ENCODE measurements at places on chromosomes 4 and X. TPM values are rescaled to one million over a fixed set of nuclear protein-coding genes. Genes with fewer than 3 reads are reported as not detected.

The PNMA6F gene
- 0.20 TPM for polyA plus RNA-seq

The GNRHR gene
- 0.54 TPM for polyA plus RNA-seq

The LPAR4 gene
- 17.6 TPM for polyA plus RNA-seq

The GAGE12J gene
- polyA plus RNA-seq, result not detected

The ADGRL3 gene
- 28.9 TPM for polyA plus RNA-seq

The STATH gene
- 0.33 TPM for polyA plus RNA-seq

The SNX12 gene
- polyA plus RNA-seq, result 49.2 TPM

The SOX3 gene
- polyA plus RNA-seq, result not detected

The EMCN gene
- polyA plus RNA-seq, result 174 TPM

The FGFRL1 gene
- 36.3 TPM for polyA plus RNA-seq

The ENPEP gene
- 240 TPM for polyA plus RNA-seq

The POF1B gene
- 0.38 TPM for polyA plus RNA-seq

The TMSB15A gene
- polyA plus RNA-seq, result 46.8 TPM

The PGM2 gene
- 37.6 TPM for polyA plus RNA-seq

The SLC4A4 gene
- 72.6 TPM for polyA plus RNA-seq

The ABCD1 gene
- 9.8 TPM for polyA plus RNA-seq

The TMEM255A gene
- 0.22 TPM for polyA plus RNA-seq

The TCEAL6 gene
- polyA plus RNA-seq, result 0.17 TPM

The PASD1 gene
- polyA plus RNA-seq, result not detected

The ZXDB gene
- 11.7 TPM for polyA plus RNA-seq

The TMPRSS11F gene
- polyA plus RNA-seq, result 0.08 TPM

The TENM3 gene
- polyA plus RNA-seq, result 21.5 TPM

The ARMCX1 gene
- polyA plus RNA-seq, result 51.5 TPM

The CAPN6 gene
- polyA plus RNA-seq, result 25.6 TPM

The SPIN2B gene
- polyA plus RNA-seq, result 20.1 TPM

The PUDP gene
- polyA plus RNA-seq, result 27.1 TPM

The ZNF157 gene
- 1.0 TPM for polyA plus RNA-seq

The TMEM31 gene
- polyA plus RNA-seq, result 1.4 TPM

The ABCG2 gene
- polyA plus RNA-seq, result 6.8 TPM

The ADH7 gene
- polyA plus RNA-seq, result not detected

The ZCCHC12 gene
- polyA plus RNA-seq, result 1.2 TPM

The SOD3 gene
- 12.1 TPM for polyA plus RNA-seq

The SCML2 gene
- polyA plus RNA-seq, result 8.7 TPM

The LRIT3 gene
- 0.42 TPM for polyA plus RNA-seq

The LRP2BP gene
- 2.6 TPM for polyA plus RNA-seq

The OCIAD2 gene
- 245 TPM for polyA plus RNA-seq

The IL1RAPL1 gene
- 2.6 TPM for polyA plus RNA-seq

The FRMD7 gene
- 1.2 TPM for polyA plus RNA-seq

The PRKG2 gene
- polyA plus RNA-seq, result 1.9 TPM

The BCLAF3 gene
- polyA plus RNA-seq, result 12.2 TPM

The SHISA3 gene
- 114 TPM for polyA plus RNA-seq

The AWAT2 gene
- polyA plus RNA-seq, result not detected

The ASB9 gene
- 13.7 TPM for polyA plus RNA-seq

The IL2RG gene
- polyA plus RNA-seq, result 1.2 TPM

The BRS3 gene
- not detected for polyA plus RNA-seq

The SERTM2 gene
- not detected for polyA plus RNA-seq

The SCML1 gene
- 34.0 TPM for polyA plus RNA-seq

The SLITRK4 gene
- 15.1 TPM for polyA plus RNA-seq

The CXCL8 gene
- 0.57 TPM for polyA plus RNA-seq

The AMOT gene
- 82.0 TPM for polyA plus RNA-seq

The CSN1S1 gene
- not detected for polyA plus RNA-seq

The TMEM47 gene
- polyA plus RNA-seq, result 28.0 TPM

The TLR10 gene
- polyA plus RNA-seq, result 0.76 TPM

The GPRASP2 gene
- 38.7 TPM for polyA plus RNA-seq

The RAB33B gene
- 10.1 TPM for polyA plus RNA-seq

The HAUS3 gene
- 22.6 TPM for polyA plus RNA-seq
